ENCODE measurements at places on chromosomes 2 and 18.

DNA sequence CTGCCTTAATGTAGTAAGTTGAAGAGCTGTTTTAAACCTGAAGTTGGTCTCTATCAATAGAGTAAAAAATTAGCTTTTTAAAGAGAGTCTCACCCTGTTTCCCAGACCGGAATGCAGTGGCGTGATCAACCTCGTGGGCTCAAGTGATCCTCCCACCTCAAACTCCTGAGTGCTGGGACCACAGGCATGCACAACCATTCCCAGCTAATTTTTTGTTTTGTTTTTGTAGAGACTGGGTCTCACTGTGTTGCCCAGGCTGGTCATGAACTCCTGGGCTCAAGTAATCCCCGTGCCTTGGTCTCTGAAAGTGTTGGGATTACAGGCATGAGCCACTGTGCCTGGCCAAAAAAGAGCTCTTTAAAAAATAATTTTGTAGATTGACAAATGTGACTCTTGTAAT, 40.3 kb downstream of the CRIM1 start:
- DNase-seq: no peak

- no peak for DNase-seq
Measured at GRCh38 chr2:135607561-135607960, 76.3 kb downstream of the R3HDM1 start.

- DNase-seq: no peak
Measured at GRCh38 chr18:64234321-64234720, 85.4 kb upstream of the LINC00305 start.

DNA sequence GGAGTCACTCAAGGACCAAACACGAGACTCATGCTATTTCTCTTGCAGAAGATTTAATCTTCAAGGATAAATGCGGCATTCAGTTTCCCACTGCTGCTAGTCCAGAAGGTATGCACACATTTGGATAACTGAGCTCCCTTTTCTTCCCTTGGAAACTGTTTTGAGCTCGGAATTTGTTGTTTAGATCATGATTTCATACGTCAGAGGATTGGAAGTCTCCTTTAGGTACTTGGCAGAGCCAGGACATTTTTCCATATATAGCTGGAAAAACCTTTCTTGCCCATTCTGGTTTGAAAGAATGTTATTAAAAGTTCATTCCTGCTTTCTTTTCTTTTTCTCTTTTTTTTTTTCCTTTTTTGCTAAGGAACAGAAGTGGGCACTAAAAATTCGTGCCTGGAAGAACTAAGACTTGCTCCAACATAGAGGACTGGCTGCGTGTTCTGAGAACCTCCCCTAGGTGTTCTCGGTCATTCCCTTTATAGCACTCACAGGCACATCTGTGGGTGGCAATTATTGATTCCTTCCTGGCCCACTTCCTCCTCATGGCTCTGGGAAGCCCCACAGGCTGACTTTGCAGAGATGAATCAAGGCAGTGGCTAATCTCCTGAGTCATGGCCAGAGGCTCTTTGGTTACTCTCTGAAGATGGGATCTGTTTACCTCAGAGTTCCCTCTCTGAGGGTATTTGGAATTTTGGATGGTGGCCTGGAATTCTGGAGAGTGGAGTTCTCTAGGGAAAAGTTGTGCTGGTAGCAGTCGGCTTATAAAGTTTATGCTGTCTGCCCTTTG, 104.8 kb downstream of the PLCL1 start:
- DNase-seq: peak; percentile 90

DNA sequence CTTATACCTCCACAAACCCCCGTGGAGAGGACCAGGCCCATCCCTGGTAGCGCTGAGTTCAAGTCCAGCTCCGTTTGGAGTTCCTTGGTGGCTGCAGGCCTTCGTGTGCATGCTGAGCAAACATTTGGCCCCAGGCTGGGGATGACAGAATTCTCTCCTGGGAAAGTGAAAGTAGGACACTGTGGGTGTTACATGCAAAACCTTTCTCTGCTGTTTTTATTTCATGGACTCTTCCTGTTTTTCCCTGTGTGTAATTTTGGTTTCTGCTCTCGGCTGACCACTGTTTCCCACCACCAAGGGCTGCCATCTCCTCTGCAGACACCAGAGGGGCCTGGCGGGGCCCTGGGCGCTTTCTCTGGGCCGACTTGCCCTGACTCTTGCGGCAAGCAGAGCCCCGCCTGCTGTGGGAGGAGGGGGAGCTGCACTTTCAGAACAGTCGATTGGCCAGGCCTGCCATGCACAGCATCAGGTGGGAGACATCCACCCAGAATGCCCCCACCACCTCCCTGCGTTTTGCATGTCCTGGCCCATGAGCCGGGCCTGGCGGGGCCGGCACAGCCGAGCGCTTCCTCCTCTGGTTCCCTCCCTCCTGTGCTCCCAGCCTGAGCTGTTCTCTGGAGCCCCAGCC, 102.4 kb downstream of the CABLES1 start:
- peak; percentile 57 for DNase-seq

DNA sequence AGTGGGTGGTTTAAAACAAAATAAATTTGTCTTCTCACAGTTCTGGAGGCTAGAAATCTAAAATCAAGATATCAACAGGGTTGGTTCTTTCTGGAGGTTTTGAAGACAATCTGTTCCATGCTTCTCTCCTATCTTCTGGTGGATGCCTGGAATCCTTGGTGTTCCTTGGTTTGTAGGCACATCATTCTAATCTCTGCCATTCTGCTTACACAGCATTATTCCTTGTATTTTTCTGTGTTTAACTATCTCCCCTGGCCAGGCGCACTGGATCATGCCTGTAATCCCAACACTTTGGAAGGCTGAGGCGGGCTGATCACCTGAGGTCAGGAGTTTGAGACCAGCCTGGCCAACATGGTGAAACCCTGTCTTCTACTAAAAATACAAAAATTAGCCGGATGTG, 108.1 kb downstream of the ZRANB3 start:
- DNase-seq: no peak

- DNase-seq: no peak
Measured at GRCh38 chr18:64882896-64883295, 734.0 kb upstream of the LINC00305 start.

- DNase-seq: no peak
Measured at GRCh38 chr2:71693286-71694270, 240.2 kb downstream of the DYSF start.

GRCh38 chr18:48019557-48020325, 89.3 kb upstream of the SMAD2 start:
- DNase-seq: no peak

DNA sequence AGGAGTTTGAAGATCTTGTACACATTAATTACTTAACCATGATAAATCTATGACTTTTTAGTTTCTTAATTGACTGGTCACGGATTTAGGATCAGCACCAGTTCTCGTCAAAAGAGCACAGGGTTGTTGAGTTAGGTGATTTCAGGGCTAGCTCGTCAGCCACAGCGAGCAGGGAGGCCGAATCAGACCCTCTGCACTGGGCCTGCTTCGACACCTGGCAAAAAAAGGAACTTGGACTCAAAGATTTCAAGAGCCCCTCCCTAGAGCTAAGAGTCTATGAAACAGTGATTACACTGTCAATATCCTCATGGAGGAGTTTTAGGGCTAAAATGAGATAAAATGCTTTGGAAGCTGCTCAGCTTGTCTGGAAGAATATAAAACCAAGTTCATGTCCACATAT, 4.6 kb upstream of the SERTAD2 start:
- no peak for DNase-seq

DNA sequence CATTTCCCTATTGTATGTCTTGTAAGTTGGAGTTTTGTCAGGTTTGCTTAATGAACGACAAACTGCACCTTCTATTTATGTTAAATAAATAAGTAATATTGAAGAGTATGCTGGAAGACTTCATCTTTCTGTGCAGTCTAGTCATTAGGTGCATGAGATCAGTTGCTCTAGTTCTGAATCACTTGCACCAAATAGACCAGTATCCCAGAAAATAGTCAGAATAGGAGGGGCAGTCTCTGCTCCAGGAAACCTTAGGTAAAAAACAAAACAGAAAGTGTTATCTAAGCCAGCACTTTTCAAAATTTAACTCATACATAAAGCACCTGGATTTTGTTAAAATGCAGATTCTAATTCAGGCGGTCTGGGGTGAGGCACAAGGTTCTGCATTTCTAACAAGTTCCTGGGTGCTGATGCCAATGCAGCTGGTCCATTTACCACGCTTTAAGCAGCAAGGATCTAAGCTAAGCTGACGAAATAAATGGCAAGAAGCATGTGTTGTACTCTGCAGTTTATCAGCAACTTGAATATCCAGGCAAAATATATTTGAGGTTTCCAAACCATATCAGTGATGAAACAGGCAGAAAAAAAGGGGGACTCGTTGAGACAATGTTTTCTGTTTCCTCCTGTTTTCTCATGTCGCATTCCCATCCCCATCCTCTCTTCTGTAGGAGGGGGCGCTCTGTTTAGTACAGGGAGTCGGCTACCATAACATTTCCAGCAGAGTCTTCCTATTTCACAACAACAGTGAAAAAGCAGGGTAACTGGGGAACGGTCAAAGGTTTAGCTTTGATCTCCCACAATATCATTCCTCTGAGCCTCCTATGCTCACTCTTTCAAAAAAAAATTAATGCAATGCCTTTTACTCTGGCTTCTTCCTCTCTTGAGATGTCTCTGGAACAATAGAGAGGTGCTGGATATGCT, 106.4 kb downstream of the MBD2 start:
- no peak for DNase-seq

DNA sequence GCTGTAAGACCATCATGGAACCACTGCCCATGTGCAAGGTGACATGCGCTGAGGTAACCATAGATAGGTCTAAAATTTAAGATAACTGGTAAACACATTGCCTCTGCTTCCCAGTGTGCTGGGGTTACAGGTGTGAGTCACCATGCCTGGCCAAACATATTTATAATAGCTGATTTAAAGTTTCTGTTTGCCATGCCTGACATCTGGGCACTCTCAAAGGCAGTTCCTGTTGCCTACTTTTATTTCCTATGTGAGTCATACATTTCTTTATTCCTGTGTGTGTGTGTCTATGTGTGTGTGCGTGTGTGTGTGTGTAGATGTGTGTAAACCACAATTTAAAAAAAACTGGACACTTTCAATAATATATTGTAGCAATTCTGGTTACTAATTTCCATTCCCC, 415.2 kb upstream of the NETO1 start:
- peak; percentile 54 for DNase-seq

- no peak for DNase-seq
Measured at GRCh38 chr2:212953170-212953920, 198.1 kb downstream of the IKZF2 start.

DNA sequence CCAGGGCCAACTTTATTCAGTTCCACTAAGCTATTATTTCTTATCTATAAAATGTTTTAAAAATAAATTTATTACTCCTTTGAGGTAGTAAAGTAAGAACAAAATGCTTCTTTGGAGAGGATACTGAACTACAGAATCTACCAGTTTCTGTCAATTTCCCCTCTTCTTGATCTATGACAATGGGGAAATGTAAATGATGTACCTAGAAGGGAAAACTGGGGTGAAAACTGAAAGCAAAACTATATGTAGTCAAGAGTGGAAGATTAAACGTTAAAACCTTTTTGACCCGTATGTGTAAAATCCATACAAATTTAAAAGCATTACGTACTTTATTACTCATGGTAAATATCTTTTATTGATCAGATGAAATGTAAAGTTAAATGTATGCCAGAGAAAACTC, 1287.8 kb upstream of the TMEFF2 start:
- no peak for DNase-seq

DNA sequence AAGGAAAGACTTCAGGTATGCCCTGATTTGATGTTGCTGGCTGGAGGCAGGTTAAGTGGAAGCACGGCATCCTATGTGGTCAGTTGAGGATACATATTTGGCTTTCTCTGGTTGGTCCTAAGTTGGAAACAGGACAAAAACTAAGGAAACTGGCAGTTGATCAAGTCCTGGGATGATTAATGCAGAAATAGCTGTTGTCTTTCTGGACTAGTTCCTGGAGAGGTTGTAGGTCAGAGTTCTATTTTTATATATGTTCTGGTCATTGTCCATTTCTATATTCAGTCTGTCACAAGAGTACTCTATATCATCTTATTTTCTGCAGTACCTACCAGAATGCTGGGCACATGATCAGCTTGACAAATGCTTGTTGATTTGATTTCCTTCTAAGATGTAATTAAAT, 4.0 kb upstream of the SLC35F5 start:
- peak; percentile 53 for DNase-seq

DNA sequence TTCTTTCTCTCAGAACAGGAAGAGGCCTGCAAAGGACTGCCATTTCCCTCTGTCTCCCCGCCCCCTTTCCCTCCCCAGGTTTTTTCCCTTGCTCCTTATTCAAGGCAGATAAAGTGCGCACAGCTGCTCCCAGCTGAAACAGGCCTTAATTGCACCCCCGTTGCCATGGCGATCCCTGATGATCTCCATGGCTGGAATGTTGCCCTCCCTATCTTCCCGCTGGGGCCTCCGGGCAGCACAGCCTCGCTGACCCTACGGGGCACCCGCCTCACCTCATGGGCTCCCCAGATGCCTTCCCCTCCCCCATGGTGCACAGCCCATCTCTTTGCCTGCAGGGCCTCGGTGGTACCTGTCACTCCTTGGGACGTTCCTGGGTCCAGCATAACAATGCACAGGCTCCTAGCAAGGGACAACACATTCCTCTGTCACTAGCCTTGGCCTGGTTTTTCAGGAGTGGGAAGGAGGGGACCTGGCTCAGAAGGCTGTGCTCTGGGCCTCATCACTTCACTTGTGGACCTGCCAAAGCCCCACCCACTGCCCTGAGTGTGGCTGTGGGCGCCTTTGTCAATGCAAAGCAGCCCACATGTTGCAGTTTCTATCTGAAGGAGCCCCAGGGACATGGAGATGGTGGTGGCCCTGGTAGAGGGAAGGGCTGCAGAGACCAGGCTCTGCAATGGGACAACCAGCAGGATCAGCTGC, 115.0 kb downstream of the CELF4 start:
- peak; percentile 7 for DNase-seq

DNA sequence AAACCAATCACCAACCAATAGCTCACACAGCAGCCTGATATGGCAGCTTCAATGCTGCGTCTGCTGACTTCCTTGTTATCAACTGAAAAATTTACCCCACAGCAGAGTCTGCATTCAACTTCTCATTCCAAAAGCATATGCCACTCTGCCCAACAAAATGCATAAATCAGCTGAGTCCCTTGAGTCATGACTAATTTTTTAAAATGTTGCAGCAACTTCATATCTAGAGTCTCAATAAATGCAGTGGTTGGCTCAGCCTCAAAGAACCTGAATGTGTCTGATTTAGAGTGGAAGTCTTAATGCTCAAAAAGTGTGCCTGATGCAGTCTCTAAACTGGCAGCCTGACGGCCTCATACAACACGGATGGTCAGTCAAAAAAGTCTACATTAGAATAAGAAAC, 46.5 kb downstream of the FARSB start:
- no peak for DNase-seq

GRCh38 chr2:235508371-235509160, 14.7 kb downstream of the AGAP1 start:
- no peak for DNase-seq

DNA sequence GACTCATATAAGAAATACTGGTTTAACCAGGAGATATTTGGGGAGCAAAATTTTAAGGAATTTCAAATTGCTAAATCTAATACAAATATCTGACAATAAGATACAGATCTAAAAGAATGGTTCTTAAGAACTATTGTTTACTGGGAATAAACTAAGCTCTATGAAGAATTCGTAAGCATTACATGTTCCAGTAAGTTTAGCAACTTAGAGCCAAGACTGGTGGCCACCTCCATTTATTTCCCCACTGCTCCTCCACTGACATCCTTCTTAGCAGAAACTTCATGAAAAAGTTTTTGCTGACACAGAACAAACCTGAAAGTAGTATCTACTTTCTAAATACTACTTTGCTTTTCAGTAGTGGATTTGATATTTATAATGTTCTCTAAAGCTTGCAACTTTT, 83.0 kb downstream of the ACSL3 start:
- DNase-seq: no peak

- DNase-seq: no peak
Measured at GRCh38 chr2:43180897-43181296, 45.5 kb downstream of the ZFP36L2 start.
